Lung microvascular endothelial cell (primary cell): ENCODE measurements at places on chromosomes 1 and 21. TPM values are rescaled to one million over a fixed set of nuclear protein-coding genes. Genes with fewer than 3 reads are reported as not detected.

Gene HTR1D
- under 0.01 and 0.22 TPM in 2 replicates for total RNA-seq

GRCh38 chr1:2644171-2644570, 11.4 kb upstream of the MMEL1 start:
- DNase-seq: no peak

- DNase-seq: peak; percentile 73
Observed at GRCh38 chr1:156480411-156481192, 20.0 kb downstream of the MEF2D start.

DNA sequence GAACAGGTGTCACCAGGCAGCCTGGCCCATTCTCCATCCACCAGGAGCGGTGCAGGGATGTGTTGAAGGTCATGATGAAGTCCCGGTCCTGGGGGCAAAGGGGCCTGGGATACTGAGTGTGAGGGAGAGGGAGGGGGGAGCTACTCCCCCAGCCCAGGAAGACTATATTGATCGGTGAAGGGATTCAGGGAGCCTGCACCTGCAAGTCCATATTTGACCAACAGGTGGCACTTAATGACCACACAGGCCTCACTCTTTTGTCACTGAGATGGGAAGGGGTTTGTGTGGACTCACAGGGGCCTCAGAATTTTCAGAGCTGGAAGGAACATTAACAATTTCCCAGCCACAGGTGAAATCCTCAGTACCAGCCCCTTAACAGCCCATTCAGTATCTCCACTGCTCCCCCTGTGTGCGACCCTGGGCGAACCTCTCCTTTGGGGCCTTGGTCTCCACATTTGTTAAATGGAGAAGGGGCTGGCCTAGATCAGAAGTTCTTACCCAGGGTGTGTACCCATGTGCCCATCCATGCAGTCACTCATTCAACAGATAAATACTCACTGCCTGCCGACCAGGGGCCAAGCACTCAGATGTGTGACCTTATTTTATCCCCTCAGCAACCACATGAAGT, 55.6 kb downstream of the NKAIN1 start:
- peak; percentile 52 for DNase-seq

Gene OR2T35
- not detected in 2 replicates for total RNA-seq

DNA sequence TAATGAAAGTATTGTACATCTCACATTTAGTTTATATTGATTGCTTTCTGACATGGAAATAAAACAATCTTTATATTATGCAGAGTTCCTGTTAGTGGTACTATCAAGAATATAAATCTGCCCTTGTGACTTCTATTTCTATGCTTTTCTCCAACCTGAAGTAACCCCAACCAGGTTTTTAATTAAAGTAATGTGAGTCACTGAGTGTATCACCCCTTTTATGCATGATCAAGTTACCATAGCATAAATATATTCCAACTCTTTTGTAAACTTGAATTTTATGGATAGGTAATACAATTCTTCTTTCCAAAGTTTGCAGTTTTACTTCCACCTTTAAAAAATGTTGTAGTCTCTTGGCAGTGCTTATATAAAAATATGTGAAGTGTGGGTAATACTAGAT, 532.3 kb downstream of the USP25 start:
- no peak for DNase-seq

GRCh38 chr1:175508320-175509110, 234.9 kb downstream of the TNR start:
- DNase-seq: no peak

DNA sequence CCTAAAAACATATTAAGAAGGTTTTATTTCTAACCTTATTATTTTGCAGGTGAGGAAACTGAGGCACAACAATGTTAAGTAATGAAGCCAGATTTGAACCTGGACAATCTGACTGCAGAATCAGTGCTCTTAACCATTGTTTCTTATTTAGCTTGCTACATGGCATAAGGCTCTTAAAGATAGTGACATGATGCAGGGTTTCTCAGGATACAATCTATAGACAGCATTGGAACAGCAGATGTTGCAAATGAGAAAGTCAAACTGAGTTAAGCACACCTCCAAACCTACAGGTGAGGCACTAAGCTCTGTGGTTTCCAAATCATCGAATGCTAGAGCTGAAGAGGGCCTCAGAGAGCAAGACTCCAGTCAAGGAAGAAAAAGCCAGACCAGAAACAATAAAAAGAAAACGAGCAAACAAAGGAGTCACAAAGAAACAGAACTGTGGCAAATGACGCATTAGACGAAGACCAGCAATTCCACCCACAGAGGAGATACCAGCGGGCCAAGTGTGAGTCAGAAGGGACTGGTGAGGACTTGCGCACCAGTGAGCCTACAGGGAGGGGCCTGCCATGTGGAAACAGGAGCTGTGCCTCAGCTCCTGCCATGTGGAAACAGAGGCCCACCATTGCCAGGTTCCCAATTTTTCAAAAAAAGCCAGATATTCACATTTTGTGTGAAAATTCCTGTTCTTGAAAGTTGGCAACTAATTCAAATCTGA, 14.4 kb downstream of the CD58 start:
- DNase-seq: peak; percentile 92

Gene ZBED6
- total RNA-seq: 10.0 and 10.9 TPM in 2 replicates

- DNase-seq: no peak
Observed at GRCh38 chr21:39529026-39529425, 77.3 kb downstream of the SH3BGR start.

Gene DMRTA2
- not detected in 2 replicates for total RNA-seq

Gene MARK1
- 0.65 and 2.2 TPM in 2 replicates for total RNA-seq

DNA sequence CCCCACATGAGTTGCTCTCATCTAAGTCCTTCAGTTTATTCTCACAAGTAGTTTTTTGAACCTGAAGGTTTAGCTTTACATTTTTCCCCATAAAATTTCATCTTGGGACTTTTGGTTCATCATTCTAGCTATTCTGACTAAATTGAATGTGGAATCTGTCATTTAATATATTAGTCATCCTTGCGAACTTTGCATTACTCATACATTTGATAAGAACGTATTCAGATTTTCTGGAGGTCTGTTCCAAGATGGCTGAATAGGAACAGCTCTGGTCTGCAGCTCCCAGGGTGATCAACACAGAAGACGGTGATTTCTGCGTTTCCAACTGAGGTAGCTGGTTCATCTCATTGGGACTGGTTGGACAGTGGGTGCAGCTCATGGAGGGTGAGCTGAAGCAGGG, 59.8 kb upstream of the CSF1 start:
- no peak for DNase-seq

GRCh38 chr1:153561466-153561985, 4.1 kb downstream of the S100A2 start:
- DNase-seq: no peak

GRCh38 chr1:221712776-221713431, 29.0 kb downstream of the DUSP10 start:
- no peak for DNase-seq
